Stimulated activated CD8-positive, alpha-beta memory T cell treated with anti-CD3 and anti-CD28 coated beads, Interleukin-2, amount 100 ng/mL, for 1 hour (primary cell): ENCODE measurements at places on chromosomes 5 and 9.

- no peak for DNase-seq
Measured at GRCh38 chr9:21452681-21453080, 12.4 kb downstream of the IFNA1 start.

DNA sequence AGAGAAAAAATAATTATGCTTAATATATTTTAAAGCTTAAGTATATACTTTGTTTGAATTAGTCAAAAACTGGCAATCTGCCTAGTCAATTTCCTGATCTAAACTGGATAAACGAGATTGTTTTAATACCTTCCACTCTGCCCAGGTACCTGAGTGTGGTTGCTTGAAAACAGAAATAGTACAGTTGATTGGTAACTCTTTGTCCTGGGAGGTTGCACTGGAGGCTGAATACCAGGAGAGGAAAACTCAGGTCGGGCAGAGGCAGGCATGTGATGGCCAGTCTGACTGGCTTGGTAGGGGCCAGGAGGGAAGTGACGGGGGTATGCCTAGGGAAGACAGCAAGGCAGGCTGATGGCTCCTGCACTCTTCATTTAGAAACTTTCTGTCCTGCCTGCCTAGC lies 80.2 kb downstream of the PIK3R1 start:
- DNase-seq: no peak

GRCh38 chr5:172445866-172446265 lies 8.5 kb downstream of the SH3PXD2B start:
- DNase-seq: no peak

GRCh38 chr9:93531374-93531773 lies 45.0 kb upstream of the PHF2 start:
- no peak for DNase-seq

- DNase-seq: no peak
Measured at GRCh38 chr9:14824481-14824880, 85.7 kb downstream of the FREM1 start.

DNA sequence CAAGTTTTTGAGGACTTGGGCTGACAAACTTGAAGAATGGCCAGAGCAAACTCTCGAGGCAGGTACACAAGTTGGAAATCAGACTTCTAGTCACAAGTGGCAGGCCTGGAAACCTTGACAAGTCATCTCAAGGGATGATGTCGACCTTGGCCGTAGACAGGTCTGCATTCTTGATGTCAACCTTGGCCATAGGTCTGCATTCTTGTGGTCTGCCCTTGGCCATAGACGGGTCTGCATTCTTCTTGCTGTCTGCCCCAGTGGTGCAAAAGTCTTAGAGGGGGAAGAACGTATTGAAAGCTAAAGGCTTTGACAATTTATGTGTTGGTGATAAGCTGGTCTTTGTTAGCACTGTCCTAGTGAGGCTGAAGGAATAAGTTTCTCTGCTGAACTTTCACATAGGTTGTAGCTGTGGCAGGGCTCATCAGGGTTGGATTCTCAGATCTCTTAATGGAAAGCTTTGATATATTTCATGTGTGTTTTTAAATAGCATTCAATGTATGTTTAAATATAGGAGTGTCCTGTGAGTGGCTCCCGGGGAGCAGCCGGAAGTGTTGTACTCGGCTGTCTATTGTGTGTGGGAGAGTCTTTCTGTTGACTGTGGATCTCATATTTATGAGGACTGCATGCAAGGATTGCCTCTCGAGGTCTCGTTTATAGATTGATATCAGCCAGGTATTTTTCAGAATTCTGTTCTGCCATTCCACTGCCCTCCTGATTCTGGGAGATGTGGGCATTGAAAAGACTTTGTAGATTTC lies 27.0 kb downstream of the SUB1 start:
- DNase-seq: no peak

DNA sequence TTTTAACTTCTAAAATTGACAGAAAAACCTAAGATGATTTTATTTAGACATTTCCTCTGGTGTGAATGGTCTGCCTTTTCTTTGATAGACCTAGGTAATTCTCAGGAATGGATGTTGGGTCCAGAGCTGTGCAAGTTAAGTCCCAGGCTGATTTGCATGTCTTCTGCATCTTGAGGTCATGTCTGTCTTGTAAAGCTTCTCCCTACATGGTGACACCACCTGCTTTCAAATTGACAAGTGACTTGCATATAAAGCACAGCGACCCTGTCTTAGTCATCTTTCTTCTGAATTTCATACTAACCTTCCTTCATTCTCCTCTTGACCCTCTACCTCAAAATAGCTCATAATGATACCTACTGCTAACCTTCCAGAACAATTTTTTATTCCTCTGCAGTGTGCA lies 29.2 kb downstream of the OSTF1 start:
- no peak for DNase-seq

DNA sequence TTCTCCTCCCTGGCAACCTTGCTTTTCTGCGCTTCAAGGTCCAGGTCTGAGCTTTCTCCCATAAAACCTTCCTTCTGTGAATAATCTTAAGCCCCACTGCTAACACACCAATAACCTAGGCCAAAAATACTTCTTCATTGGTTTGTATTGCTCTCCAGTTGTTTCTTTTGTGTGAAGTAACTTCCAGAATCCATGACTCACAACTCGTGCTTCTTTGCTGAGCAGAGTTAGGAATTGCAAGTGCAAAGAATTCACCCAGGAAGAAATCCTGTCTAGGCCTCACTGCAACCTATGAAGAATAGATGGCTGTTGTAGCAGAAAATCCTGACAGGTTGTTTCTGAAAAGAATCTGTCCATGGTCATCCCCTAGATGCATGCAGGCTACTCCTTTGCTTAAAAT lies 295.7 kb downstream of the MED10 start:
- DNase-seq: no peak

DNA sequence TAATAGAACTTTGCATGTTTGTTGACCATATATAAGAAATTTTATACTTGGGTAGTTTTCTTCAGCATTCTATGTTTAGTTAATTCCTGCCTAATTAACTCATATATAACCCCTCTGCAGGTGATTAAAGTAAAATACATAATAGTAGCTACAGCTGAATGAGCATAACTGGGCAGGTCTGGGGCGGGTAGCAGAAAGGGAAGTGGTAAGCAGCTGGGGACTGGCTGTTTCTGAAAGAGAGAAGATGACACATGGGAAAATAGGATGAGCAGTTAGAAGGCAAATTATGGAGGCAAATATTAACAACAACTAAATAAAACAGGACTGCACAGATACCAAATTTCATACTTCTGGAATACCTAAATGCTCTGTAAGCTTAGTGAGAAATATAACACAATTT lies 128.1 kb downstream of the CPLANE1 start:
- DNase-seq: no peak

DNA sequence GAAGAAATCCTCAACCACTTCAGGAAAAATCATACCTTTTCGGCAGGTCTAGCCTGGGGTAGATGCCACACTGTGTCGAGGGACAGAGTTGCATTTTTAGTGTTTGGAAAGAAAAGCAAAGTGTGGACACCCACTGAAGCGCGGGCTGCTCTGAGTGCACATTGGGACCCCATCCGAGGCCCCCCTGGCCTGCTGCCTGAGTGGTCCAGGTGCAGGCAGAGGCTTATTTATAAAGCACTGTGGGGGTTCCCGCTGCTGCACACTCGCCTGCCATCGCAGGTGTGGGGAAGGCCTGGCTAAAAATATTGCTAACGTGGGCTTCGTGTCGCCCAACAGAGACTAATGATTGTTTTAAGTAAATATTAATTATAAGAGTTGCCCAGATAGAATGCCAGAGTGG lies 119.4 kb downstream of the CRB2 start:
- no peak for DNase-seq

DNA sequence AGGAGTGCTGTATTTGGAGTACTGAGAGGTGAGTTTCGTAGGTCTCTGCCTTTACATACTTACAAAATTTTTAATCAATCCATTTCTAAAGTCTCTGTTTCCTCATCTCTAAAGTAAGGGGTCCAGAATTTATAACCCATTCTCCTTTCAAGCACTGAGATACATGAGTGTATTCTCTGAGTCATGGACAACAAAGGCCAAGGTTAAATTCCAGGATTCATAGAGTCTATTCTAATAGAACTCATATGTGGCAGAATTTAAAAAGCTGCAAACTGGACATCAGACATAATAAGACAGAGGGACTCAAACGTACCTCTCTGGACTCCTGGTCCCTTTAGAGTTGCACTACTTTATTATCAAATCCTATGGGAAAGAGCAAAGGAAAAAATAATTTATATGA lies 112.5 kb upstream of the SLIT3 start:
- no peak for DNase-seq

DNA sequence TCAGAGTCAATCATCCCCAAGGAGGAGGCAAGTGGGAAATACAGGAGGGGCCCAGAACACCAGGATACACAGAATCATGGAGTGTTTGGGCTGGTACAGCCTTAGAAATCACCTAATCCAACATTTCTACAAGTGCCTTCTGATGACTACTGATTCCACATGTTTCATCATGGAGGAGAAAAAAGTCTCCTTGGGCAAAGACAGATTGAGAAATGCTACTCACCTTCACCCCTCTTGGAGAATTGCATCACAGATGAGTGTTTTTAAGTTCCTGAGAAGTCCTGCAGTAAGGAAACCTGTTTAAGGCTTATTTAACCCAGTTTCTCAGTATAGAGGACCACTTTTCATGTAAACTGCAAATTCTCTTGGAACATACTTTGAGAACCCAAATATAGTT lies 2.2 kb upstream of the SLIT3 start:
- DNase-seq: no peak

- DNase-seq: no peak
Measured at GRCh38 chr9:71001780-71002386, 119.5 kb downstream of the TRPM3 start.

- no peak for DNase-seq
Measured at GRCh38 chr9:91720751-91721705, 229.0 kb downstream of the ROR2 start.

GRCh38 chr5:154483654-154484392 lies 5.8 kb upstream of the HAND1 start:
- DNase-seq: no peak

- no peak for DNase-seq
Measured at GRCh38 chr9:1216532-1216931, 166.4 kb downstream of the DMRT2 start.

GRCh38 chr9:135766251-135766650 lies 64.3 kb downstream of the KCNT1 start:
- DNase-seq: no peak

GRCh38 chr9:89077519-89077918 lies 86.3 kb downstream of the S1PR3 start:
- no peak for DNase-seq

DNA sequence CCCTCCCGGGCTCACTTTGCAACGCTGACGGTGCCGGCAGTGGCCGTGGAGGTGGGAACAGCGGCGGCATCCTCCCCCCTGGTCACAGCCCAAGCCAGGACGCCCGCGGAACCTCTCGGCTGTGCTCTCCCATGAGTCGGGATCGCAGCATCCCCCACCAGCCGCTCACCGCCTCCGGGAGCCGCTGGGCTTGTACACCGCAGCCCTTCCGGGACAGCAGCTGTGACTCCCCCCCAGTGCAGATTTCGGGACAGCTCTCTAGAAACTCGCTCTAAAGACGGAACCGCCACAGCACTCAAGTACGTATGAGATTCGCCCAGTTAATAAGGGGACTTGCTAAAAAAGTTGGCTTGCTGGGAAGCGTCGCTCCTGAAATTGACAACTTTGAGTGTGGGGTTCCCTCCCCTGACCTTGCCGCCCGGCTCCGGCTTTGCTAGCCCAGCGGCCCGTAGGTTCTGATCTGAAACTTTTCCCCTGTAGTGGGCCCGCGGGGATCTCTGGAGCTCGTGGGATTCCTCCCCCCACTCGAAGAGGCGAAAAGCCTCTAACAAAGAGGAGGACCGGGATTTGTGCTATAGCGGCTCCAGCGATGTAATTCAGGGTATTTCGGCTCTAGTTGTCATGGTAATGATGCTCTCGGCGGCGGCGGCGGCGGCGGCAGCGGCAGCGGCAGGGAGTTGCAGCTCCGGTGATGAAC lies 572 bp downstream of the NR4A3 start:
- no peak for DNase-seq

- no peak for DNase-seq
Measured at GRCh38 chr9:15349892-15350761, 43.1 kb upstream of the TTC39B start.

GRCh38 chr5:104513121-104513602 lies 950.6 kb upstream of the NUDT12 start:
- DNase-seq: no peak
